ENCODE measurements at places on chromosomes 11 and 22. TPM values are rescaled to one million over a fixed set of nuclear protein-coding genes. Genes with fewer than 3 reads are reported as not detected.

GRCh38 chr11:125569915-125570621 is 791 bp downstream of the EI24 start:
- peak; percentile 13 for DNase-seq

The PTPMT1 gene
- 96.9 TPM for polyA plus RNA-seq

- DNase-seq = no peak
These were observed 25.8 kb upstream of the C11orf96 start for GRCh38 chr11:43916621-43917020.

The EXT2 gene
- 54.9 TPM for polyA plus RNA-seq

The LRRC55 gene
- polyA plus RNA-seq = not detected

DNA sequence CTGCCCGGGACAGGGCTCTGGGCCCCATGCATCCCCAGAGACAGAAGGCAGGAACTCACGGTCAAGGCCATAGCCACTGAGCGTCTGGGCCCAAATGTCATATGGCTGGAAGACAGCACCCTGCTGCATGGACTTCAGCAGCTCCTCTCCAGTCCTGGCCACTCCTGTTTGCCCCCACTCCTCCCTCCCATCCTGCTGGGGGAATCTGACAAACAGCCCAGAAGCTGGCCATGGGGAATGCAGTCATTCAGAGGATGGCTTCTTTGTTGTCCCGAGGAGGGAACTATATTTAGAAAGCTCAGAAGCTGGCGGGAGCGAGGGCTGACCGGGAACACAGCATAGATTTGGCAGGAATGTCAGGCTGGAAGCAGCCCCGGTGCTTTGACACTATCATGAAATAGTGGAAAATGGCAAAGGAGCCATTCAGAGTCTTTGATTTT is 35.0 kb downstream of the DKK3 start:
- DNase-seq = peak; percentile 45

- peak; percentile 74 for DNase-seq
These were observed 229.3 kb downstream of the CASP12 start for GRCh38 chr11:104668797-104669463.

GRCh38 chr11:16242806-16243205 is 113.5 kb downstream of the SOX6 start:
- DNase-seq = no peak

DNA sequence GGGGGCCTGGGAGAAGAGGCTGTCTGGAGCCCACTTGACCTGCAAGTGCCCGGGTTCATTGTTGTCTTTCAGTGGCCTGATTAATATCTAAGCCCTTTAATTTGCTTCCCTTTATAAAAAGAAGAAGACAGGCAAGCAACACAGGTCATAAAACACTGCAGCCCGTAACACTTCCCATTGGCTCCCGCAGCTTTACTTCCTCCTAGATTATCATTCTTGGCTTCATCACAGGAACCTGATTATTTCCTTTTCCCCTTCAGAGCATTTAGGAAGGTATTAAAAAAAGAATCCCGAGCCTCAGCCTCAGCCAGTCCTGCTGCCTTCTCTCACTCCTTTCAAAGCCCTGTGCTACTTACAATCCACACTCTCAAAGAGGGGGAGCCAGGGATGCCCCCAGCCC is 183.2 kb downstream of the GRIK4 start:
- DNase-seq = no peak

- DNase-seq = no peak
These were observed 1.2 kb downstream of the RAG2 start for GRCh38 chr11:36596880-36597279.

The CBL gene
- polyA plus RNA-seq = 12.5 TPM

The CENPM gene
- polyA plus RNA-seq = 37.4 TPM

GRCh38 chr22:39723899-39724351 is 153.4 kb downstream of the CACNA1I start:
- DNase-seq = no peak

The WNT11 gene
- polyA plus RNA-seq = 0.03 TPM

- DNase-seq = no peak
These were observed 13.6 kb downstream of the TMEM138 start for GRCh38 chr11:61375761-61376108.

GRCh38 chr22:44192098-44192815 is 11.5 kb downstream of the PARVG start:
- peak; percentile 14 for DNase-seq

The DEPDC7 gene
- 0.05 TPM for polyA plus RNA-seq

GRCh38 chr22:47393191-47393590 is 630.7 kb downstream of the TBC1D22A start:
- no peak for DNase-seq

GRCh38 chr11:68956142-68956541 is 24.6 kb downstream of the MRGPRD start:
- DNase-seq = no peak

The BCO2 gene
- 0.58 TPM for polyA plus RNA-seq

DNA sequence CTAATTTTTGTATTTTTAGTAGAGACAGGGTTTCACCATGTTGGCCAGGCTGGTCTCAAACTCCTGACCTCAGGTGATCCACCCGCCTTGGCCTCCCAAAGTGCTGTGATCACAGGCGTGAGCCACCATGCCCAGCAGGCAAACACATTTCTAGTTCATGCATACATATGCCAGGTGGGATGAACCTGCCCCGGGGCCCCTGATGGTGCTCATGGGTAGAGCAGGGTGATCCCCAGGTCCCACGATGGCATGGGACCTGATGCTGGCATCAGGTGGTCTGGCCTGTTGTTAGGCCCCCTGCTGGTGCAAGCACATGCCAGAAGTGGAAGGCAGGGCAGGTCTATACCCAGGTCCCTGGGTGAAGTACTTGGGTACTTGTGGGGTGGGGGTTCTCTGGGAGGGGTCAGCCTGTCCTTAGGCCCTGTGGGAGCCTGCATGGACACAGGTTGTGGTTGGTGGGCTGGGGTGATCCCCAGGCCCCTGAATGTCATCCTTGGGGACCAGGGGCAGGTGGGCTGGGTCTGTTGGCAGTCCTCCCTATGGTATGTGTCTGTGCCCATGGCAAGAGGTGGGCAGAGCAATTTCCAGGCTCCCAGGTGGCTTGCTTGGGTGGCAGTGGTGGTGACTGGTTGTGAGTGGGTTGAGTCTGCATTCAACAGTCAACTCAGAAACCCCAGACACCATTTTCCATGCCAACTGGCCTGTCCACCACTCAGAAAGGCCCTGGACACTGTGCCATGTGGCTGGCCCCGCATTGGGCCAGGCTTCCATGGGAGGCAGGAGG is 9.6 kb upstream of the RGL4 start:
- no peak for DNase-seq

- peak; percentile 96 for DNase-seq
These were observed at the start of gene B4GAT1 for GRCh38 chr11:66347425-66348276. TSS of gene B4GAT1 (minus strand) at chr11:66347629. CDS start at chr11:66347545, 84 bp downstream.

GRCh38 chr22:41862530-41863266 is 29.8 kb downstream of the SREBF2 start:
- DNase-seq = no peak

DNA sequence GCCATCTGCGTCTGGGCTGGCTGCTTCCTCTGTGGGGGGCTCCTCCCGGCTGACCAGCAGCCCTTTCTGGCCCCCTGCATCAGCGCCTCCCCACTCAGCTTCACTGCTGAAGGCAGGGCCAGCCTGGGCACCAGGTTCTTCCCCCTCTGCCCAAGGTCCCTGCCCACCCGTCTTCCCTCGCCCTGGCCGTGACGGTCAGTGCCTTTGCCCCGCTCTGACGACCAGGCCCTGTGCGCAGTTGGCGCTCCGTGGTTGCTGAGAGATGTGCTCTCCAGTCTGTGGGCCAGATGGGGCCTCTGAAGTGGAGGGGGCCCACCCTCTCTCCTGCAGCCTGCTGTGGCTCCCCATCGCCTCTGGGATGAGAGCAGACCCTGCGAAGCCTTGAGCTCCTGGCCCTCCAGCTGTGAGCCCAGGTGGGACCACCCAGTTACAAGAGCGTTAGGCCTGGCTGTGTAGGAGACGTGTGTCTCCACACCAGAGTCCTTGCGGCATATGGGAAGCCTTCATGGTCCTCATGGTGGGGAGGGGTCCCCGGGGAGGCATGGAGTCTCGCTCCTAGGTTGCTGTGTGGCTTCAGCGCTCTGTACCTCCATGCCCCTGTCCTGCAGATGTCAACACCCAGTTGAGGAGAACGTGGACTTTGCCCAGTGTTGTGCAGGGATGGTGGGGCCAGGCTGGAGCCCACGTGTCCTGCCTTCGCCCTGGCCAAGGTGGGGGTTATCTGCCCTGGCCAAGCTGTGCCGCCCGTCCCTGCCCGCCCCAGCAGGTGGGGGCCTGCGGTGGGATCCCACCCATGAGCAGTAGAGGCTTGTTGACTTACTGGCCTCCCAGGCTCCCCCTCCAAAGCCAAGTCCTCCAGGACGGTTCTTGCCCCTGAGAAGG is 14.2 kb downstream of the LRP5 start:
- no peak for DNase-seq

DNA sequence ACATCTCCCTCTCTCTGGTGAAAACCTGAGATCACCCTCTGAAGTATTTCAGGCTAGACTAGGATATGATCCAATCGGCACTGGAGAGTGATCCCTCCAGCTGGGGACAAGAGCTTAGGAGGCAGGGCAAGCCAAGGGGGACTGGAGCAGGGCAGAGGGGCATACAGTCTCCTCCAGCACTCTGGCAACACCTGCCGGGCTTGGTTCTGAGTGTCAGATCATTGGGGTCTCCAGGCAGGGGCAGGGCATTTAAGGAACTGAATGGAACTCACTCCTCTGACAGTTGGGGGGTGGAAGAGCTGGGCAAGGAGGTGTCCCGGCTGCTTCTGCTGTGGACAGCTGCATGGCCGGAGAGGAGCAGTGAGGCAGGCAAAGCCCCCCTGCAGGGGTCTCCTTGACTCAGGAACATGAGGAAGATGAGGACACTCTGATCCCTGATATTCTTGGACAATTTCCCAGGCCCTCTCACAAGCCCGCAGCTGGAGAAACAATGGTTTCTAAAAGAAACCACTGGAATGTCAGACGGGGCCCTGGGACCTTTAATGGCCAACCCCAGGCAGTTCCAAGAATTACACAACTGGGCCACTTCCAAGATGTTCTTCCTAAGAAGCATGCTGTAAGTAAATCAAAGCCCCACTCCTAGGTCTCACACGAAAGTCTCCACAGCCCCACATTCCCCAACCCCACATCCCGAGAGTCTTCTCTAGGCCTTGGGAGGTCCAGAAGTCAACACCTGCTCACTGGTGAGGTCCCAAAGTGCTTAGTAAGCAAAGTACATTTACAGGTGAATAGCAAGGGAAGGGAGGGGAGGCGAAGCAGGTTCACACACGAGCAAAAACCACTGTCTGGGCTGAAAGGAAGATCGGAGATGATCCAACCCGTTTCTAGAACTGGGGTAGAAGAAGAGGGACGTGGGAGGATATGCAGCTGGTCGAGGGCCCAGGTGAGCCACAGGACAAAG is 1.2 kb upstream of the CCDC86 start:
- DNase-seq = peak; percentile 67

The ESAM gene
- 383 TPM for polyA plus RNA-seq

DNA sequence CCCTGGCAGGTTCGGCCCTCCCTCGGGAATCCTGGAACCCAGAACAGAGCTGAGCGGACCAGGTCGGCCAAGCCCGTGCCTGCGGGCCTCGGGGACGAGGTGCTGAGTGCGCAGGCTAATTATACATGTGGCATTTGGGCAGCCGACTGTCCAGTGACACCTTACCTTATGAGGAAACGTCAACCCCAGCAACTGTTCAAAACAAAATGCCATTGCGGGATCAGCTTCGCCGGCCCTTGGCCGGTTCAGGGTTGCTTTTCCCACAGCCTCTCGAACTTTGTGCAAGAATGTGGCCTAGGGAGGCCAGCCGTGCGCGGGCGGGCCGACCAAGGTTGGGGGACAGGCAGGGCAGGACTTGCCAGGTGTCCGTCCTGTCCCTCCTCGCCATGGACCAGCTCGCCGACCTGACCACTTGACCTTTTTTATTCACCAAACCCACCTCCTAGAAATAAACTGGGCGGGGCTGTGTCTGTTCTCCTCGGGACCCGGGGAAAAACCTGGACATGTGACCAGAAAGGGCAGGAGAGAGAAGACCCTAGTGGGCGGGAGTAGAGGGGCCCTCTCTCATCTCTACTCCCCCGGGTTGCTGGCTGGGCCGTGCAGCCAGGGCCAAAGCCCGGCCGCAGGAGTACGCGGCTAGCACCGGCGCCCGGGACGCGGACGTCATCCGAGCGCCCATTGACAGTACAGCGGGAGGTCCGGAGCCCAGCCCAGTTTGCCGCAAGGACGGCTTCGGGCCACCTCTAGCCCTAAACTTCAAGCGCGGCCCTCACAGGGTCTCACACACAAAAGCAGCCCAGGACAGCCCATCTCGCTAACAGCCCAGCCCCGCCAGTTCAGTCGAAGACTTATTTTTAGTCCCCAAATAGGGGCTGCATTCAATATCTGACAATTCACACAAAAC is 134.3 kb upstream of the C11orf58 start:
- DNase-seq = no peak

GRCh38 chr22:33793475-33793874 is 126.8 kb downstream of the LARGE1 start:
- DNase-seq = no peak
